ENCODE measurements at places on chromosomes 7 and 10. TPM values are rescaled to one million over a fixed set of nuclear protein-coding genes. Genes with fewer than 3 reads are reported as not detected.

CADPS2 gene
- total RNA-seq = not detected

MOGAT3 gene
- not detected for total RNA-seq

SPDYE2B gene
- not detected for total RNA-seq

PTF1A gene
- not detected for total RNA-seq

LRRC18 gene
- not detected for total RNA-seq

GPR146 gene
- 0.70 TPM for total RNA-seq

ABCB1 gene
- 17.0 TPM for total RNA-seq

DYDC2 gene
- total RNA-seq = not detected

ZNF804B gene
- total RNA-seq = not detected

CSGALNACT2 gene
- 21.0 TPM for total RNA-seq

RAB19 gene
- 7.5 TPM for total RNA-seq

MYO3A gene
- total RNA-seq = not detected

SLC26A5 gene
- not detected for total RNA-seq

EPO gene
- 0.22 TPM for total RNA-seq
